Right ventricle myocardium inferior (tissue), 1 donor: ENCODE measurements at places on chromosomes 2 and 18. TPM values are rescaled to one million over a fixed set of nuclear protein-coding genes. Genes with fewer than 3 reads are reported as not detected.

GRCh38 chr18:24027156-24027827 is 12.7 kb downstream of the TTC39C start:
- peak; percentile 72 for DNase-seq

- no peak for DNase-seq
These were observed 150.8 kb downstream of the PXDN start for GRCh38 chr2:1593371-1594122.

DNA sequence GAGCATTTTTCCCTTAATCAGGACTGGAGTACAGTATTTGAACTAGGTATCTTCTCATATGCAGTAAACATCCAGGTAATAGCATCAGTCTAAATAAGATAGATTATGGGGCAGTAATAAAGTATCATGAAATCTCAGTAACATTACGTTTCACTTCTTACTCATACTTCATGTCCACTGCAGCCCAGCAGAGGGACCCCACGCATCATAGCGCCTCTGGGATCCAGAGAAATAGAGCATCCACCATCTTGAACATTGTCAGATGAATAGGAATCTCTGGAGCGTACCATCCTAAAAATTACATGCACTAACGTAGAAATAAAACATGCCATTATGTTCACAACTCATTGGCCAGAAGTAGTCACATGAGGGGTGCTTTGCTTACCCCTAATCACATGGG is 499.0 kb downstream of the CPS1 start:
- DNase-seq = no peak

DNA sequence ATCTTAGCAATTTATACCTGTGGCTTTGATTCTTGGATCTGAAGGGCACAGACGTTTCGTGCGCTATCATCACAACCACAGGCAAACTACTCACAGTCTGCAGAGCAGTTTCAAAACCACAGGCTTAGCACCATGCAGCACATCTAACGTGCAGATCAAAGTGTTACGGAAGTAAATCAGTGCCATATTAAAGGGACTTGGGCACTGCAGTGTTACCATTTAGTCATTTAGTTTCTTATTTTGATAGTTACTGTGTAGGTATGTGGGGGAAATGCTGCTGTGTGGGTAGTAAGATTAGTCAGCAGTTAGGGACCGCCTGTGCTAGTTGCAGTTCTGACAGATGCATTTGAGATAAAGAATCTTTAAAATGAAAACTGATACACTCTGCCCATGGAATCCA is 384.0 kb downstream of the NBAS start:
- DNase-seq = no peak

GRCh38 chr2:101356521-101356920 is 30.8 kb downstream of the CREG2 start:
- no peak for DNase-seq

- no peak for DNase-seq
These were observed 31.6 kb downstream of the TWSG1 start for GRCh38 chr18:9366126-9366714.

GRCh38 chr2:128290356-128290755 is 28.3 kb downstream of the HS6ST1 start:
- DNase-seq = no peak

GRCh38 chr2:201419057-201419635 is 32.1 kb downstream of the TRAK2 start:
- DNase-seq = no peak

GRCh38 chr18:66457245-66457644 is 146.6 kb downstream of the CDH19 start:
- no peak for DNase-seq

DNA sequence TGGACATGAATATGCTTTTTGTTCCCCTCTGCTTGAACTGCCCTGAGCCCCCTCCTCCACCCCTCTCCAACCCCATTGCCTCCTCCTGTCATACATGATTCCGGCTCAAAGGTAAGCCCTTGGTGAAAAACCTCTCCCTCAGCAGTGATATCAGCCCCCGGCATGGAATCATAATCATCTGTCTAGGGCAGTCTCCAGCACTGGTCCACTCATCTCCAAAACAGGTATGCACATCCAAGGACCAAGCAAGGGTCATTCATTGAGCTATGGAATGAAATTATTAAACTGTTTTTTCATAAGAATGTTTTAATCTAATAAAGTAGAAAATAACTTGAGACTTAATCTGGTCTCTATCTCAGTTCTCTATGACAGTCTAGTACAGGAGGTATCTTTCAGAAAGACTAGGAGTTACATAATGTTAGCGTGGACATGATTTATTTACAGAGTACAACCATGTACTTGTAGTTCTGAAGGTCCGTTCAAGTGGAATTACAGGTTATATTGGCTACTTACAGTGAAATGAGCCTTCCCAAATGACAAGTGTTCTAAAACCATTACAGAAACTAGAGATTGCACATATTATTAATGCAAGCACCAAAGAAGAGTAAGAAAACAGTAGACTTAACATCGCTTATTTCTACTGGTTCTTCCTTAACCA is 75.2 kb downstream of the ACVR1 start:
- no peak for DNase-seq

DNA sequence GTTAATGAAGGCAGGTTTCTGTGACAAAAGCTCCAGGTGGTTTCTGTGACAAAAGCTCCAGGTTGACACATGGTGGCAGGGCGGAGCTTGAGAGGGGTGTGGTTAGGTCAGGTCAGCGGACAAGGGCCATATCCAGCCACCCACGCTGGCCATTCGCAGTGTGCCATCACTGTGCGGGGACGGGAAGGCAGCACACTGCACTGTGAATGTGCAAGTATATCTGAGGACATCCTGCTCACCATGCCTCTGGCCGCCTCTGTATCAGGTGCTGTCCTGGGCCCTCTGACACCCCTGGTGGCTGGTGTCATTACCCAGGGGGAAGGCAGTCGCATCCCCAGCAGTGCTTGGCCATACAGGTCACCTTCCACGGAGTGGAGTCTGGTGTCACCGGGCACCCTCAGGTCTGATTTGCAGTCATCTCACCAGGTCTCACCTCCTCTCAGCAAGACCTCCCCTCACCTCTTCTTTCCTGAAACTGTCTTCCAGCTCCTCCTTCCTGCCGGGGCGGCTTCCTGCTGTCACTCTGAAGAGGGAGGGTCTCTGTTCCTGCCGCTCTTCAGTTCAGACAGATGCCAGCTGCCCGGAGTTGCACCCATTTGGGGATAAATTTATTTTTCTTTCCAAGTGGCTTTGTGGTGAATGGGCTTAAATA is 34.9 kb downstream of the CTIF start:
- DNase-seq = no peak

GRCh38 chr18:13452871-13453680 is 234.5 kb downstream of the LDLRAD4 start:
- DNase-seq = no peak

DNA sequence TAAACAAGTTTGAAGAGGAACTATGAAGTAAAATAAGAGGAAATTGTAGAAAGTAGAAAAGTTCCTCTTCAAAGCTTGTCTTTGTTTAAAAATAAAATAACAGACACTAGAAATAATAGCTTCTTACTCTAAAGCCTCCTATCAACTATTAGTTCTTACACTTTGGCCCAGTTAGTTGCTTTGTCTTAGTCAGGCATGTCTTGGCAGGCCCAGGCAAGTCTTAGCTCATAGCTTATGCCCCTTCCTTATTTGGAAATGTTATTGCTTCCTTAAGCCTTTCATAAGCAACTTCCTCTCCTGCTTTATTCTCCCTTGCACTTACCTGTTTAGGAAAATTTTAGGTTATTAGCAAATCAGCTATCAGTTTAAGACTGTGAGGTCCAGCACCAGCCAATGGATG is 950.6 kb upstream of the LRATD1 start:
- DNase-seq = no peak

The KIF1A gene
- total RNA-seq = 1.5 TPM

The OTX1 gene
- total RNA-seq = not detected

The PAPOLG gene
- total RNA-seq = 8.0 TPM

The WNT10A gene
- total RNA-seq = not detected

The TRIM43 gene
- total RNA-seq = not detected

The KCNS3 gene
- 4.5 TPM for total RNA-seq

The GAL3ST2 gene
- total RNA-seq = not detected

The C1QL2 gene
- not detected for total RNA-seq

The NTSR2 gene
- not detected for total RNA-seq
